Activated CD4-positive, alpha-beta T cell treated with anti-CD3 and anti-CD28 coated beads, Interleukin-2, Interleukin-6, amounts not matched to agents 100 ng/mL and 50 ng/mL, durations not matched to agents 16 hours and 8 hours (primary cell): ENCODE measurements at places on chromosomes 7 and 10.

GRCh38 chr10:53209944-53210611 lies 437.5 kb upstream of the MBL2 start:
- DNase-seq: no peak

GRCh38 chr10:15043674-15044073 lies at the start of gene OLAH:
TSS of gene OLAH (plus strand) at chr10:15043943. CDS start at chr10:15047289, 3,346 bp downstream.
- DNase-seq: peak; percentile 15

GRCh38 chr10:2760736-2761135 lies 306.6 kb upstream of the PFKP start:
- DNase-seq: no peak

GRCh38 chr10:62019013-62019684 lies 117.7 kb downstream of the ARID5B start:
- DNase-seq: no peak

GRCh38 chr10:131998050-131998844 lies 16.5 kb upstream of the BNIP3 start:
- no peak for DNase-seq

GRCh38 chr7:106057962-106058927 lies 53.9 kb downstream of the SYPL1 start:
- DNase-seq: no peak

DNA sequence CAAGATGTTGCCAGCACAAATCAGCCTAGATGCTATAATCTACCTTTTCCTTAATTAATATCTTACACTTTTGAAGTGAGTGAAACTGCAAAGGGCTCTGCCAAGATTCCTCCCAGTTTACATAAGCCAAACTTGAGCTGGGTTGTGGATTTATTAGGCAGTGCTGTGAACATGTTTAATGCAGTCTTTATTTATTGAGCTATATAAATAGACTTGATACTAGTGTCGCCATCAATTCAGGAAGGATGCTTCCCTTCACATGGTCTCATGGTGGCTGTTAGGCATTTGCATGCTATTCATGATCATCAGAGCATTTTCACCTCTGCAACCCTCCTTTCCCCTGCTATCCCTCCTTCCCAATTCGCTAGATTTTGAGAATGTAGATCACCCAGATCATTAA lies 40.2 kb downstream of the PLEKHS1 start:
- DNase-seq: no peak

GRCh38 chr10:21488957-21489446 lies 36.5 kb downstream of the SKIDA1 start:
- DNase-seq: no peak

- DNase-seq: no peak
These were observed 21.9 kb upstream of the SFTPA2 start for GRCh38 chr10:79582096-79582495.

GRCh38 chr7:123680580-123680979 lies 24.9 kb downstream of the LMOD2 start:
- DNase-seq: no peak

- no peak for DNase-seq
These were observed 722.1 kb upstream of the CELF2 start for GRCh38 chr10:10295537-10295936.

DNA sequence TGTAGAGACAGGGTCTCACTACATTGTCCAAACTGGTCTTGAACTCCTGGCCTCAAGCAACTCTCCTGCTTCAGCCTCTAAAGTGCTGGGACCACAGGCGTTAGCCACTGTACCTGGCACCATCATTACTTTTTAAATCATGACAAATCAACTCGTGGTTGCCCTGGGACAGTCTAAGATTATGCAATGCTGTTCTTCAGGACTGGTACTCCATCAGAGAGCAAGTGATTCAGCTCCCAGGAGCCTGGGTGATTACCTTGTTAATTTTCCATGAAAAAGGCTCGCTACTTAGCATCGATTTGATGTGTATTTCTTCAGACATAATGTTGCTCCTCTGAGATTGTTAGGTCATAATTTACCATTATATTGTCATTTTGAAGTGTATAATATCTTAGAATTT lies 158.9 kb upstream of the STEAP4 start:
- DNase-seq: no peak

GRCh38 chr10:97072851-97073665 lies 112.7 kb downstream of the SLIT1 start:
- peak; percentile 89 for DNase-seq

- DNase-seq: peak; percentile 86
These were observed 82.5 kb downstream of the RTKN2 start for GRCh38 chr10:62185919-62186692.

GRCh38 chr10:5561704-5562645 lies 37.2 kb downstream of the CALML3 start:
- DNase-seq: no peak

GRCh38 chr10:50582046-50582445 lies 41.7 kb downstream of the SGMS1 start:
- DNase-seq: no peak

- DNase-seq: no peak
These were observed 88.5 kb downstream of the PAXIP1 start for GRCh38 chr7:154914308-154914995.

- DNase-seq: peak; percentile 37
These were observed 134.5 kb downstream of the NRBF2 start for GRCh38 chr10:63267414-63268148.

- no peak for DNase-seq
These were observed 7.4 kb upstream of the LFNG start for GRCh38 chr7:2512179-2512661.

GRCh38 chr7:87316846-87317552 lies 28.5 kb upstream of the CROT start:
- DNase-seq: no peak

- no peak for DNase-seq
These were observed 79.7 kb downstream of the CDH23 start for GRCh38 chr10:71476228-71477011.

GRCh38 chr7:137992104-137992549 lies 9.8 kb downstream of the CREB3L2 start:
- DNase-seq: no peak

GRCh38 chr7:31069860-31070555 lies 17.9 kb downstream of the ADCYAP1R1 start:
- no peak for DNase-seq

- DNase-seq: no peak
These were observed 407.6 kb downstream of the AUTS2 start for GRCh38 chr7:70005891-70006260.

GRCh38 chr7:85102813-85103350 lies 84.0 kb downstream of the SEMA3D start:
- no peak for DNase-seq

DNA sequence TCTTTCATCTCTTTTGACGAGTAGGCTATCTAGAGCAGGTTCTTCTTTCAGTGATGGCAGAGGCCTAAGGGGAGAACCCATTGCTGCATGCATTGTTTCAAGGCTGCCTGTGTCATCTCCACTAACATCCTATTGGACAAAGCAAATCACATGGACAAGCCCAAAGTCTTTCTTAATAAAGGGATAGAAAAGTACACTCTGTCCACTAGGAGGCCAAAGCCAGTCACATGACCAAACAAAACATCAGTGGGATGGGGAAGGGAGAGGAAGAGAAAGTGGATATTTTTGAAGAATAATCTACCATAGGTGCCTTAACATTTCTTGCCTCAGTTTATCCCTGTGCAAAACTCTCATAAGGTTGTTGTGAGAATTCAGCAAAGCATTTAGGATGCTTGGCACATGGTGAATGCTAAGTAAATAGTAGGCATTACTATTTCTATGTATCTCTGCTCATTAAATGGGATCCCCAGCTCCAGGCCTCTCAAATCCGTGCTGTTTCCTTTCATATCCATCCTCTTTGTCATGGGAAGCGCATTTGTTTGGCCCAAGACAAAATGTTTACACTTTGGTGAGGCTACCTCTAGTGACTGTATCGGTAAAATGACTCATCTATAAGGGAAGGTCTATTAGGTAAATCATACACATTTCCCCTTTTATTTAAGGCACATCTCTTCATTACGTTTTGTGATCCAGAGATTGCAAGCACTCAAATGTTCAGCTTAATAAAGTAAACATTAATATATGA lies 16.7 kb upstream of the CADPS2 start:
- DNase-seq: no peak

DNA sequence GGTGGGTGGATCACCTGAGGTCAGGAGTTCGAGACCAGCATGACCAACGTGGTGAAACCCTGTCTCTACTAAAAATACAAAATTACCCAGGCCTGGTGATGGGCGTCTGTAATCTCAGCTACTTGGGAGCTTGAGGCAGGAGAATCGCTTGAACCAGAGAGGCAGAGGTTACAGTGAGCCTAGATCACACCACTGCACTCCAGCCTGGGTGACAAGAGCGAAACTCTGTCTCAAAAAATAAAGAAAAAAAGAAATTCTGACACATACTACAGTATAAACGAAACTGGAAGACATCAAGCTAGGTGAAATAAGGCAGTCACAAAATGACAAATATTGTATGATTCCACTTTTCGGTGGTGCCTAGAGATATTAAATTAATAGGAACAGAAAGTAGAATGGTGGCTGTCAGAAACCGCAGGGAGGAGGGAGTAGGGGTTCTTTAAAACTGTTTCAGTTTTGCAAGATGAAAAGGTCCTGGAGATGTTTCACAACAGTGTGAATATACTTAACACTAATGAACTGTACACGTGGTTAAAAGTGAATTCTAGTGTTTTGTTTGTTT lies 23.2 kb downstream of the PILRA start:
- peak; percentile 89 for DNase-seq

GRCh38 chr10:112666094-112666493 lies 219.1 kb downstream of the VTI1A start:
- no peak for DNase-seq

- DNase-seq: no peak
These were observed 78.7 kb downstream of the ARHGAP22 start for GRCh38 chr10:48526011-48526821.

- peak; percentile 35 for DNase-seq
These were observed 27.1 kb downstream of the COPG2 start for GRCh38 chr7:130641497-130641896.

DNA sequence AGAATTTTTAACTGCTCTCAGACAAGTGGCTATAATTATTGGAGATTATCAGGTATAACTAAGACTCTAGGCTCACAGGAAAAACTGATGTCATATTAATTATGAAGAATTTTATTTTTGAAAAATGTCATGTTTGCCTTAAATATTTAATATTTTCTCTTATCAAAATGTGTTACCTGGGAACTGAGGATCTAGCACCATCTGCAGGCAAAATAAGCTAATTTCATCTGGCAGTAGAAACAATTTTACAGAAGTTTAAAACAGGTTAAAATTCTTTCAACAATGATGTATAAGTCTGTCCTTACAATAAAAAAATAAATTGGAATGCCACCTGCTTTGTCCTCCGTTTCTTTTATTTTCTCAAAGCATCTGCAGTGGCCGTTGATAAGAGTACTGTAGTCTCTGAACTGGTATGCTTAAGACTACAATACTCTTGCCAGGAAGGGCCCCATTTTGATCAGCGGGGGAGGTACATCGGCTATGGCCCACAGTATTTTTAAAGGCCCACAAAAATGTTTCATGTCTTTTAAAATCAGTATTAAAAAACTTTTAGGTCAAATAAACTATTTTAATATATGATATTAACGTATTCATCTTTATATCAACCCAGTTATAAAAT lies 81.3 kb downstream of the VWDE start:
- DNase-seq: peak; percentile 28

GRCh38 chr7:98120559-98120958 lies 13.9 kb downstream of the LMTK2 start:
- no peak for DNase-seq
